Cerebellar nuclear complex (tissue), 1 donor: ENCODE measurements at places on chromosomes 5 and 9.

DNA sequence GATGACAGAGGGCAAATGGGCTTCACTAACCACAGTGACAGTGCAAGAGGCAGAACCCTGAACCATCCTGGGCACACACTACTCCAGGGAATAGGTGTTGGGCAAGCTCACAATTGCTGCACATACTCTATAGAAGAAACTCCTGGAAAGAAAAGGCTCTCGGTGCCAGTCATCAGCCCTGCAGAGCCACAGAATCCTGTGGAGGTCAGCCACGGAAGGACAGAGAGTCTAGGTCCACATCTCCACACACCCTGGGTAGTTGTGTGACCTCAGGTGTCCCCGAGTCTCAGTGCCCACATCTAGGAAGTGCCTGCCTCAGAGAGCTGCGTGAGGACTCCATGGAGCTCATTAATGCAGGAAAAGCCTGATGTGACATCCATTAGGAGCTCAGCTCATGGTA is 16.0 kb upstream of the ANGPTL2 start:
- DNase-seq, result no peak

DNA sequence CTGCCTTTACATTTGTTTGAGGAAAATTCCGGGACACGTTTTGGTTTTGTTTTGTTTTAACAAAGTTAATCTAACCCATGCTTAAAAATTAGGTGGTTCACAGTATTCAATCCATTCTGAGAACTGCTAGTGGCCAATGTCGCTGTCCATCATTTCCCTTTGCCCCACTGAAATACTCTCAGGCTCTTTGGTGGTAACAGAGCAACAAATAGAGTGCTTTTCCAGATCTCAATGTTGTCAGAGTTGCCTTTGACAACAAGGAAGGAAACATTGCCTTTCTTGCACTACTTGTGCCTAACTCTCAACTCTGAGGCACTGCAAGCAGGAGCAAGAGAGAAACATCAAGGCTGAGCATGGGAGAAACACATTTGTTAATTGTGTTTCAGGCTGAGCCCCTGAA is 154.0 kb downstream of the MCTP1 start:
- DNase-seq, result no peak

DNA sequence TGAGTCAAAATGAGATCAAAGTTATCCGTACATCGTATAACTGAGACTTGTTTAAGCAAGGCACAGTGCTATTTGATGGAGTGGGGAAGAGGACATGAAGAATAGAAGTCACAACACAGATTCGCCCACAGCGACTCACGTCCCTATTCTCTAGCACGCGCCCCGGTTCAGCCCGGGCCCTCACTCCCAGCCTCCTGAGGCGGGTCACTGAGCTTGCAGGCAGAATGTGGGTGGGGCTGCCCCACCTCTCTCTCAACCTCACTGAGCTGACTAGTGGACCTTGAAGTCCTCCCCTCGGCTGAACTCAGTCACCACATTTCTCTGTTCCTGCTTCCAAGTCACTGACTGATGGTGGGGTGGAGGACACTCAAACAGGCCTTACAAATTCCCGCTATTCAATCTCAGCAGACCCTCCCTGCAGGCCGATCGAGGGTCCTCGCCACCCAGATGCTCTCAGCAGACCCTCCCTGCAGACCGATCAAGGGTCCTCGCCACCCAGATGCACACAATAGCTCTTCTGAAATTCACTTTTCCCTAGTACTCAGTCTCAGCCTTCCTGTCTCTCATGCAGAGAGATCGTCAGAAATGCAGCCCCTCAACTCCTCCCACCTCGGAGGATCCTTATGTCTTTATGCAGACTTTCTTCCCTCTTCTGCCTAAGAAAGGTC is 12.9 kb downstream of the GLDC start:
- no peak for DNase-seq

- no peak for DNase-seq
Measured at GRCh38 chr5:159212657-159213462, 3.5 kb upstream of the RNF145 start.

GRCh38 chr9:110971234-110971633 is 67.0 kb downstream of the LPAR1 start:
- DNase-seq, result no peak

DNA sequence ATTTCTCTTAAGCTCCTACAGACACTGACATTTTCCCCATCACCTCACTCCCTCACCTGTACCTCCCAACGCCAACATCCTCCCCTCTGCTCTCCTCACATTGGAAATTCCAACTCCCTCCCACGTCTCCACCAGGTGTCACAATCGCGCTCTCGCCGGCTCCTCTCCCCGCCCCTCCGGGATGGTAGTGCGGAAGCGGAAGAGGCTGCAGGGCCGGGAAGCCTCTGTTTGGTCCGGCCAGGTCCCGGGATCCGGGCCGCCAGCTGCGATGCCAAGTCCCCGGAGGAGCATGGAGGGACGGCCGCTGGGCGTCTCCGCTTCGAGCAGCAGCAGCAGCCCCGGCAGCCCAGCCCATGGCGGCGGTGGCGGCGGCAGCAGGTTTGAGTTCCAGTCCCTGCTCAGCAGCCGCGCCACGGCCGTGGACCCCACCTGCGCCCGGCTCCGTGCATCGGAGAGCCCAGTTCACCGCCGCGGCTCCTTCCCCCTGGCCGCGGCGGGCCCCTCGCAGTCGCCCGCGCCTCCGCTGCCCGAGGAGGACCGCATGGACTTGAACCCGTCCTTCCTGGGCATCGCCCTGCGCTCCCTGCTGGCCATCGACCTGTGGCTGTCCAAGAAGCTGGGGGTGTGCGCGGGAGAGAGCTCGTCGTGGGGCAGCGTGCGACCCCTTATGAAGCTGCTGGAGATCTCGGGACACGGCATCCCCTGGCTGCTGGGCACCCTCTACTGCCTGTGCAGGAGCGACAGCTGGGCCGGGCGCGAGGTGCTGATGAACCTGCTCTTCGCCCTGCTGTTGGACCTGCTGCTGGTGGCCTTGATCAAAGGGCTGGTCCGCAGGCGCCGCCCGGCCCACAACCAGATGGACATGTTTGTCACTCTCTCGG is at the start of gene PLPP6:
Gene PLPP6 (plus strand): TSS at position 187 of the 881 bp plus-strand sequence. CDS start 82 bp downstream, at position 269.
- peak; percentile 86 for DNase-seq

DNA sequence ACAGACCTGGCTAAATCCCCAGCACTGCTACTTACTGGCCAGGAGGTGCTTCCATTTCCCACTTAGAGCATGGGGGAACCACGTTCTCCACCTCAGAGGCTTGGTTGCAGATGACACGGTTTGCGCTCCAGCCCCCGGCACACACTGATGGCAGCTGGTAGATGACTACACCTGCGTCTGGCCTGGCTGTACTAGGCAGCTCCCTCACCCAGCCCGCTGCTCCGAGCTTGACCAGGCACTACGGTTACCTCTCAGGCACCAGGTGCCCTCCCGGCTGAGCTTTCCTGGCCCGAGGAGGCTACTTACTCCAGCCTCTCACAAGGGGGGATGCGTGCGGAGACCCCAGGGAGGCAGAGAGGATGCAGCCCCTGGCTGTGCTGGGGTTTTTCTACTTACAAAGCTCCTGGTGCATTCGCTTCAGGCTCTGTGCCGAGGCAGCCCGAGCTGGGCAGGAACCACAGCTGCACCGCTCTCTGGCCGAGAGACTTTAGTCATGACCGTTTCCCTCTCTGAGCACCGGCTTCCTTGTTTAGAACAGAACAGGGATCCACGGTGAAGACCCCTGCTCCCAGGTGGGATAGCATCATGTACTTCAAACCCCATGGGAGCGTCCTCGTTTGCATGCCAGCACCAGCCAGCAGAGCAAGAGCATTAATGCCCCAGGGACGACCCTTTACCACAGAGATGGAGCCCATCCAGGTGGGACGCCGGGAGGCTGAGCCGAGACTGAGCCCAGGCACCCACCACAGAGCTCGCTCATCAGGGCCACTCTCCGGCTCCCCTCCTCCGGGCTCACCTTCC is 7.6 kb upstream of the GBGT1 start:
- no peak for DNase-seq

DNA sequence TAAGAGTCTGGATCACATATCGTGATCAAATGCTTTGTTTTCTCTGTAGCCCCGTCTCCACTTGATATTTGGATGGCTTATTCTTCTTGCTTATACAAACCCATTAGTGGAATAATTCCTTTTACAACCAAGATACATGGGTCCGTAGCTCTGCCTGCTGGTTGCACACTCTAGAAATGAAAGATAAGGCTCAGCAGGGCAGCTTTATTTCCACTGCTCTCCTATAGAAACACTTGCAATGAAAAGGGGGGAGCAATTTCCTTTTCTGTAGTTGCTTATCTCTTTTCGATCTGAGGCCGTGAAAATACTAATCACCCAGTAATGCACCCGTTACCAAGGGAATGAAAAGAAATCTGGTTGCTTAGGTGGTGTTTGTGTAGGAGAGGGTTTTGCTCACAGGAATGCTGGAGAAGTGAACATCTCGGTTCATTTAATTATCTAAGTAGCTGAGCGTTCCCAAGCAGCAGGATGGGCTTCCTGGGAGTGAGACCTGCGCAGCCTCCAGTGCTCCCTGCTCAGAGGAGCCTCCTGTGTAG is 131.7 kb downstream of the ADAMTS16 start:
- no peak for DNase-seq

GRCh38 chr5:158805195-158805594 is 294.5 kb downstream of the EBF1 start:
- DNase-seq, result peak; percentile 71

DNA sequence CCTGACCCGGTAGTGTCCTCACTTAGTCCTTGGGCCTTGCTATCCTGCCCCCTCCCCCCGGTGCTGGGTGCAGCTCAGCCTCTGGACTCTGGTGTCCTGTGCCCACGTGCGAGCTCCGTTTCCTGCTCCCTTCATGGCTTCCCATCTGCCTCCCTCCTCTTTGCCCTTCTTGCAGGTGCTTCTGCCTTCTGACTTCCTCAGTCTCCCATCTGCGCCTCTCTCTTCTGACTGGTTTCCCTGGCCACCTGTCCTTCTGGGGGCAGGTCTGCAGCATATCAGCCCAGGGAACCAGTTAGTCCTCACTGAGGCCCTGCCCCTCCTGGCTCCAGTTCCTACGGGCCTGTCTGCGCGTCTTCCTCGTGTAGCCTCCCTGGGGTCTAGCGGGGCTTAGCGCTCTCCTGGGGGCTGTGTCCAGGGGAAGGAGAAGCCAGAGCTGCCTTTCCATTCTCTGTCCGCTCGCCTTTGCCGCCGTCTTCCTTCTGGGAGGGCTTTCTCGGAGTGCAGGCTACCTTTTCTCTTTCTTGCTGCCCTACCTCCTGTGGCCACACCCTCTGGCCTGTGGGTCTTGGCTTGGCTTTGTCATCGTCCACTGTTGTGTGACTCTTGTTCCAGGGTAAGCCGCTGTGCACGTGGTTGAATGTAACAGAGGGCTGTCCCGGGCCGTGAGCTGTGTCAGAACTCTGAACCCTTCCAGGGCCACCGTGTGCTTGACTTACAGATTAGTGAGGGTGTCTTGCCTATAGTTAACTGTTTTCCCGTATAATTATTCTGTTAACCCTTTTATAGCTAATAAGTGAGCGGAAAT is 51.8 kb downstream of the EHMT1 start:
- no peak for DNase-seq

GRCh38 chr5:54217826-54218503 is 92.4 kb downstream of the ARL15 start:
- DNase-seq, result peak; percentile 43

DNA sequence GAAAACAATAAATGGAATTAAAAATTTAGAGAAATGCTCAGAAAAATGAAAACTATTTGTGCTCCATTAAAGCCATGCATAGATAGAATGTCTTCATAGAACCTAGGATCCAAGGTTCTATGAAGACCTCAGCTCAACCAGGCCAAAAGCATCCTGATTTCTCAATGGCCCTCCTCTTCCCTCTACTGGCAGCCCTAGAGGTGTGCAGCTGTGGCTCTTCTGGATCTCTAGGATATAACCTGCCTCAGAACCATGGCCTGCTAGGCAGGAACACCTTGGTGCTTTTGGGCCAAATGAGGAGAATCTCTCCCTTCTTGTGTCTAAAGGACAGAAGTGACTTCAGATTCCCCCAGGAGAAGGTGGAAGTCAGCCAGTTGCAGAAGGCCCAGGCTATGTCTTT is 15.1 kb downstream of the IFNA1 start:
- no peak for DNase-seq

DNA sequence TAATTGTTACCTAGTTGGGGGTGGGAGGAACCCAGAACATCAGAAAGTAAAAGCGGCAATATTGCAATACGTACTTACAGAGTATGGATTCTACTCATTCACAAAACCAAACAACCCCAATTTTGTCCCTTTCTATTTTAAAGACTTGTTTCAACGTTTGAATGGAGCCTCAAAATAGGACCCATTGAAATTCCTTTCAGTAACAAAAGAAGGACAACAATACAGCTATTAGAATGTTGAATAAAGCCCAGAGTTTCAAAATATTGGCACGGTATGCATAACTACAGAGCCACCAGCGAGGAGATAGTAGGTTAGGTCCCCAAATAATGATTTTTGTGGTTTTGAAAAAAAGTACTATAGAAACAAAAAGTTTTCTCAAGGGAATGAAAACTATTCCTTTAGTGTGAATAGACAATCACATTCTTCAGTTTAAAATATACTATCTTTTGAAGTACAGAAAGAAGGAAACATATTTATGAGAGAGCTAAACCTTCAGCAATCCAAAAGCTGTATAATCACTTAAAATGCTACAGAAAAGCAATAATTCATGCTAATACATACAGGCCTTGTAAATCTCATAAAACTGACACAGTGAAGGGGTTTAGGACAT is 235.5 kb downstream of the RFX3 start:
- DNase-seq, result no peak

DNA sequence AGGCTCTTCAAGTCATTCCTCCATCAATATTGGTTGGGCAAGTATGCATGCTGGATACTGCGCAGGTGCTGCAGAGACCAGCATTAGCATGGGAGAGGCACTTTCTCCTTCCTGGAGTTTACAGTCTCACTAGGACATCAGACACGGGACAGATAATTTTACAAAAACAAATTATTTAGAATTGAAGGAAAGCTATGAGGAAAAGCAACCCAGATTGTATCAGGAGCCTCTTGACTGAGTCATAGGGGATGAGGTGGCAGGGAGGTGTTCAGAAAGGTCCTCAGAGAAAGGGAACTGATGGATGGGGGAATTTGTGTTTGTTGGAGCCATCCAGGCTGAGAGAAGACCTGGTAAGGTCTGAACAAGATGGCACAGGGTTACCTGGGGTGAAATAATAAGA is 24.5 kb upstream of the RAB14 start:
- no peak for DNase-seq
